ENCODE measurements at places on chromosomes 13 and 19. TPM values are rescaled to one million over a fixed set of nuclear protein-coding genes. Genes with fewer than 3 reads are reported as not detected.
A peak's percentile ranks its signal among the peaks of the same experiment; 100 is the strongest.

CD209 gene
- total RNA-seq: not detected

ARRDC5 gene
- 9.7 TPM for total RNA-seq

CELF5 gene
- total RNA-seq: 0.84 TPM

OR7A5 gene
- total RNA-seq: not detected

HSH2D gene
- 35.9 TPM for total RNA-seq

B3GLCT gene
- 5.0 TPM for total RNA-seq

OR10H1 gene
- not detected for total RNA-seq

MRPL4 gene
- total RNA-seq: 39.5 TPM

LRG1 gene
- not detected for total RNA-seq

CEACAM3 gene
- not detected for total RNA-seq

CERS1 gene
- total RNA-seq: not detected

DNA sequence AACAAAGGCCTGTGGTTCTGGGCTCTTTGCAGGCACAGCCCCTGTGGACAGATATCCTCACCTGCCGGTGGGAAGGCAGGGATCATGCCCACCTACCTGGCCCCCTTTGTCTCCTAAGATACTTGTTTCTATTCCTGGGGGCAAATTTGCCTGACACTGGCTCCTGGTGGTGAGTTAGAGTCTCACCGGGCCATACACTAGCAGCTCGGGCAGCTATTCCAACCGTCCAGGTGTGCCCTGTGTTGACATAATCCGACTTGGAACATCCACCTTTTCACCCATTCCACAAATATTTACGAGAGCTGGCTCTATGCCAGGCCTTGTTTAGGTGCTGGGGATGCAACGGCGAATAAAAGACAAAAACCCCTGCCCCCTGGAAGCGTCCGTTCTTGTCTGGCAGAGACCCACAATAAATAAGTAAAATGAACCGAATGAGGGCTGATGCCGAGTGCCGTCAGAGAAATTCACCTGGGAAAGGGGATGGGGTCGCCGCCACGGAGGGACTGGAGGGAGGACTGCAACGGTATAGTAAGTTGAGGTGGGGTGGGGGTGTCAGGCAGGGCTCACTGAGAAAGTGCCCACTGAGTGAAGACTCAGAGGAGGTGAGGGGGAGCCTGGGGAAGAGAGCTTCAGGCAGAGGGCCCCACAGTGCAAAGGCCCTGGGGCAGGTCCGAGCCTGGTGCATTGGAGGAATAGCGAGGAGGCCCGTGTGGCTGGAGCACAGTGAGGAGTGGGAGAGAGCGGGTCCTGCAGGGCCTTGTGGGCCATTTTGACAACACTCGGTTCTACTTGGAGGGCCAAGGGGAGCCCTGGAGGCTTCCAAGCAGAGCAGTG, 43.2 kb upstream of the RANBP3 start:
- DNase-seq: no peak

- DNase-seq: no peak
Measured at GRCh38 chr19:50722201-50723013, 757 bp upstream of the CLEC11A start.

DNA sequence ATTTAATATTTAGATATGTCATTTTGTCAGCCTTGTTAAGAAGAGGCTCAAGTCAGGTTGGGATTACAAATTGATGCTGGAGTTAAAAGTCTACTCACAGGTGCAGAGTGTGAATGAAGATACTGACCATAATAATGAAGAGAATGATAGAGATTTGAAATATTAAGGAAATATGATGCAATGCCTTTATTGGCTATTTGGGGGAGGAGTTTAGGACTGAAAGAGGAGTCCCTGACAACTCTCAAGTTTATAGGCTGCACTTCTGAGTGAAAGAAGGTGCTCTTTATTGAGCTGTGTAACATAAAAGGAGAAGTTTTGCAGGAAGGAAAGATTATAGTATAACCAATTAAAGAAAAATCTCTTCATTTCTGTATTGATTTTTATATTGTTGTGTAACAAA, 827.7 kb upstream of the PCDH9 start:
- no peak for DNase-seq

GRCh38 chr13:113062691-113063090, 42.9 kb upstream of the F7 start:
- no peak for DNase-seq

GRCh38 chr13:46178821-46179220, 3.2 kb downstream of the LCP1 start:
- no peak for DNase-seq

GRCh38 chr19:43826787-43827754, at the start of gene ZNF283:
ZNF283 (plus strand) TSS chr19:43827321; CDS start chr19:43833505, 6,184 bp downstream.
- DNase-seq: peak; percentile 88

GRCh38 chr13:102930566-102930965, 84.7 kb downstream of the ERCC5 start:
- no peak for DNase-seq

DNA sequence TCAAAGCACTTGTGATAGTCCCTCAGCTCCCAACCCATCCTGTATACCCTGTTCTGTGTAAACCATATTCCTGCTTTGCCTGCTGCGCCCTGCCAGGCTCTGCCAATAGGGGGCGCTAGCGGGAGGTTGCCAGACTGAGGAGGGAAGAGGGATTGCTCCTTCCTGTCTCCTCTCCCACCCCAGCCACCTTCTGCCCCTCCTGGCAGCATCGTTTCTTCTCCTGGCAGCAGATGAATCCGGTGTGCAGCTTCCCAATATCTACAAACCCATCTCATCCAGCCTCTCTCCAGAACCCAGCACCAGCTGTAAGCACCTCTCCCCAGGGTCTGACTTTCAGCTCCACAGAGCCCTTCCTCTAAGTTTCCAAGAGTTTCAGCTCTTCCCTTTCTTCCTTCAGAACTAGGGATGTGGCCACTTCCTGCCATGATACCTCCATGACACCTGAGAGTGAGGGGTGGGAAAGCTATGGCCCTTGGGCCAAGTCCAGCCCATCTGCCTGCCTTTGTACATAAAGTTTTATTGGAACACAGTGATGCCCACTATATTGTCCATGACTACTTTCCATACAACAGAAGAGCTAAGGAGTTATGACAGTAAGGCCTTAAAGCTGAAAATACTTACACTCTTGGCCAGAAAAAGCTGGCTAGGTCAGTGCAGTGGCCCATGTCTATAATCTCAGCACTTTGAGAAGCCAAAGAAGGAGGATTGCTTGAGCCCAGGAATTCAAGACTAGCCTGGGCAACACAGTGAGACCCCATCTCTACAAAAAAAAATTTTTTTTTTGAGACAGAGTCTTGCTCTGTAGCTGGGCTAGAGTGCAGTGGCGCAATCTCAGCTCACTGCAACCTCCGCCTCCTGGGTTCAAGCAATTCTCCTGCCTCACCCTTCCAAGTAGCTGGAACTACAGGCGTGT, 34.5 kb upstream of the ATP1A3 start:
- peak; percentile 18 for DNase-seq

DNA sequence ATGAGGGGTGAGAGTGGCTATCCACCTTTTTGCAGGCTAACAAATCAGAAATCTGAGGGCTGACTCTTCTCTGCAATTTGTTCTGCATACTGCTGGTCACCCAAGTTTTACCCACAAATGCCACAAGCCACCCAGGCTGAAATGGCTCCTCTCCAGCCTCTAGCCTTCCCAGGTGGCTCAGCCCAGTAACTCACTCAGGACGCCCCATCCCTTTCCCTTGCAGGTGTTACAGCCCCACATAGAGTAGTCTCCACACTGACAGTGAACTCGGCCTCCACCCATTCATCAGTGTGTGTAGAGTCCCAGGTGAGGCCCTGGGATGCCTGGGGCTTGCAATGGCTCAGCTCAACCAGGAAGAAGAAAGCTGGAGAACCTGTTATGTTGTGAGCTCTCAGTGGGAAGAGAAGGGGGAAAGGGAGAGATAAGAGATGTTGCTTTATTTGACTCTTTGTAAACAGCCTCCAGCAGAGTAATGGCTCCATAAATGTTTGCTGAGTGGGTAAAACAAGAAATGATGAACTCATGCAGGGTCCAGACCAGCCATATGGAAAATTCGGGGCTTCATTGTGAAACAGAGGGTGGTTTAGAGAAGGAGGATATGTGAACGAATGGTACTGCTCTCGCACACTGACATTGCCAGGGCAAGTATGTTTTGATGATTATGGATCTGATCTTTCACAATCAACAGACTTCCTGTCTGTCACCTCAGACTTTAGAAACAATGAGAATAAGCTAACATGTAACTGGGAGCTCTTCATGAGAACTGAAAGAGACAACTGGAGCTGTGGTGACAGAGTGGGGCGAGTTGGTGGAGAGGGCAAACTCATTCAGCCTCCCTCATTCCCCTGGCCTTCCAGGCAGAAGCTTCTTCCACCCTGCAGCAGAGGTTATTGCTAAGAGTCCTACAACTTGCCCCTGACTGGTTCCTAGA, 74.2 kb upstream of the RFC3 start:
- no peak for DNase-seq

DNA sequence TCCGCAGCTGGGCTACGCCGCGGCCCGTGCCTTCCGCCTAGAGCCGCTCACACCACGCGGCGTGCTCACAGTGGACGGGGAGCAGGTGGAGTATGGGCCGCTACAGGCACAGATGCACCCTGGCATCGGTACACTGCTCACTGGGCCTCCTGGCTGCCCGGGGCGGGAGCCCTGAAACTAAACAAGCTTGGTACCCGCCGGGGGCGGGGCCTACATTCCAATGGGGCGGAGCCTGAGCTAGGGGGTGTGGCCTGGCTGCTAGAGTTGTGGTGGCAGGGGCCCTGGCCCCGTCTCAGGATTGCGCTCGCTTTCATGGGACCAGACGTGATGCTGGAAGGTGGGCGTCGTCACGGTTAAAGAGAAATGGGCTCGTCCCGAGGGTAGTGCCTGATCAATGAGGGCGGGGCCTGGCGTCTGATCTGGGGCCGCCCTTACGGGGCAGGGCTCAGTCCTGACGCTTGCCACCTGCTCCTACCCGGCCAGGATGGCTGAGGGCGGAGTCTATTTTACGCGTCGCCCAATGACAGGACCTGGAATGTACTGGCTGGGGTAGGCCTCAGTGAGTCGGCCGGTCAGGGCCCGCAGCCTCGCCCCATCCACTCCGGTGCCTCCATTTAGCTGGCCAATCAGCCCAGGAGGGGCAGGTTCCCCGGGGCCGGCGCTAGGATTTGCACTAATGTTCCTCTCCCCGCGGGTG, 7.4 kb downstream of the DBP start:
- no peak for DNase-seq

- DNase-seq: peak; percentile 97
Measured at GRCh38 chr19:55654868-55655647, at the start of gene U2AF2. U2AF2 (plus strand) TSS chr19:55655035; CDS start chr19:55655105, 70 bp downstream.

DNA sequence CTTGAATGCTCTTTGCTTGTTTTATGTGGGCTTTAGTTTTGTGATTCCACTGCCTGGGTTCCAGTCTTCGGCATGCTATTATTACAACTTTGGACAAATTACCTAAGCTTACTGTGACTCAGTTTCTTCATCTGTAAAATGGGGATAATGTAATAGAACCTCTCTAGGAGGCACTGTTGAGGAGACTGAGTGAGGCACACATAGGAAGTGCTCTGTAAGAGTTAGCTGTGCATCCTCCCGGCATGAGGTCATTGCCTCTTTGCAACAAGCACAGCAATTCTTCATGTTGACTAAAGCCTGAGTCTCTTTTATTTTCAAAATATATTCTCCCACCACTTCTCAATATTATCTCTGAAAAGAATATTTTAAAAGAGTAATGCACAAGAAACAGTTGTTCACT, 227.4 kb downstream of the DLEU7 start:
- no peak for DNase-seq

DNA sequence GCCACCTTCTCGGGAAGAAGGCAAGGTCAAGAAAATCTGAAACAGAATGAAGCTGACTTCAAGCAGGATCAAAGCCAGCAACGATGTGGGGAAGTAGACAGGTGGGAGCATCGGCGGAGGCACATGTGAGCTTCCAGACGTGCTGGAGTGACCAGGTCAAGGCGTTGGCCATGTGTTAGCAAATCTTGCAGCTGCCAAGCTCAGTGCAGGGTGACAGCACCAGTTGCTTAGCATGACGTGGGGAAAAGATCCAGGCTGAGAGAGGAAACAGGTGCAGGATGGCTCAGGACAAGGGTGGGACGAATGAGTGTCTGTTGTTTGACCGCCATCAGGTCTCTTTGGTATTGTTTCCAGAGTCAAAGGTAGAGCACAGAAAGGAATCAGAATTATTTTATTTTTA, 92.3 kb downstream of the TNFSF13B start:
- no peak for DNase-seq

DNA sequence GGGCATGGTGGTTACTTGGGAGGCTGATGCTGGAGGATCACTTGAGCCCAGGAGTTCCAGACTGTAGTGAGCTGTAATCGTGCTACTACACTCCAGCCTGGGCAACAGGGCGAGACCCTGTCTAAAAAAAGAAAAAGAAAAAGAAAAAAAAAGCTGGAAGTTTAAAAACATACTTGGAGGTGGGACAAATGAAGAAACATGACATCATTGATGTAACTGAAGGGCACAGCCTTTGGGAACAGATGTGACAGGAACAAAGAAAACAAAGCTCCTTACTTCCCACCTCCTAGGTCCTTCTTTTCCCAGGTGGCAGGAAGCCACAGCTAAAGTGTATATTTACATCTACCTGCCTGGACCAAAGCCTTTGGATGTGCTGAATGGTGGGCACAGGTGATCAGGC, 1.9 kb downstream of the PEX11G start:
- DNase-seq: no peak

GRCh38 chr19:33830264-33830663, 33.6 kb downstream of the KCTD15 start:
- no peak for DNase-seq

- DNase-seq: peak; percentile 61
Measured at GRCh38 chr19:40592170-40592569, 9.0 kb upstream of the LTBP4 start.

DNA sequence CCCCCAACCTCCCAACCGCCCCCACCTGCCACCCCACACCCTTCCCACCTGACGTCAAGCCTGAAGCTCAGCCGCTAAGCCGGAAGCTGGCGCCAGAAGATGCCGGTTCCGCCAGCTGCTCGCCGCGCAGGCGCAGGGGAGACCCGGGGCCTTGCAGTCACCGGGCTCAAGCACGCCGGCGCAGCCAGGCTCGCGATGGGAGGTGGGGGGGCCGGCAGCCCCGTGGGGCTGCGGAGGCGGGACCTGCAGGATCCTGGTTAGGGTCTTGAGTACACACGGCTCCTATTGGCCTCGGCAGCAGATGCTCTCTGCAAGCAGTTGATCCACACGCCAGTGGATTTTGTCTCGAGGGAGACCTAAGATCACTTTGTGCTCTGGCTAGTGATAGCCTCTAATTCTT, at the start of gene LIG4:
TSS of gene LIG4 (minus strand) at position 101 of the 400 bp plus-strand sequence. CDS start 4,268 bp downstream, outside the sequence.
- DNase-seq: peak; percentile 93

DNA sequence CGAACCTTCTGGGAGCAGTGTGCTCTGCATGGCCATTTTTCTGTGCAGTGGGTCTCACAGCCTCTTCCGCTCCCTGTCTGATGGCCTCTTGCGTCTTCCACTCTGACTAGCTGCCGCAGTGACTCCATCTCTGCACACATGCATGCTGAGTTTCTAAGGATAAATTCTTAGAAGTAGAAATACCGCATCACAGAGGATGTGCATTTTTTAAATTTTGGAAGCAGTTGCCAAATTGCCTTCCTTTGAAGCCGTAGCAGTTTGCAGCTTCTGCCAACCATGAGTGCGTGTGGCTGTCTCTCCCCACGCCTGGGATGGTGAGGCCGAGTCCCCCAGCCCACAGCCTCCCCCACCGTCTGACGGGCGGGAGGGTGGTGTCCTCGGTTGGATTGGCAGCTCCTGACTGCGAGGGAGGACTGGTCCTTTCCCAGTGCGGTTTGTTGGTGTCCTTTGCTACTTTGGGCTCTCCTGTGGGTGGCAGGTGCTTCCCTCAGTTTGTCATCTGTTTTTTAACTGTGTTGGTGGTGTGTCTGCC, 9.8 kb downstream of the FZR1 start:
- no peak for DNase-seq
